ENCODE measurements at places on chromosomes 4 and X.

- no peak for DNase-seq
Observed at GRCh38 chrX:48800574-48801279, 1.1 kb upstream of the HDAC6 start.

GRCh38 chr4:78357122-78357521 lies 194.4 kb upstream of the ANXA3 start:
- DNase-seq: no peak

- DNase-seq: no peak
Observed at GRCh38 chr4:53646795-53647194, 55.5 kb upstream of the LNX1 start.

- DNase-seq: no peak
Observed at GRCh38 chr4:130812117-130812765, 1716.3 kb downstream of the C4orf33 start.

DNA sequence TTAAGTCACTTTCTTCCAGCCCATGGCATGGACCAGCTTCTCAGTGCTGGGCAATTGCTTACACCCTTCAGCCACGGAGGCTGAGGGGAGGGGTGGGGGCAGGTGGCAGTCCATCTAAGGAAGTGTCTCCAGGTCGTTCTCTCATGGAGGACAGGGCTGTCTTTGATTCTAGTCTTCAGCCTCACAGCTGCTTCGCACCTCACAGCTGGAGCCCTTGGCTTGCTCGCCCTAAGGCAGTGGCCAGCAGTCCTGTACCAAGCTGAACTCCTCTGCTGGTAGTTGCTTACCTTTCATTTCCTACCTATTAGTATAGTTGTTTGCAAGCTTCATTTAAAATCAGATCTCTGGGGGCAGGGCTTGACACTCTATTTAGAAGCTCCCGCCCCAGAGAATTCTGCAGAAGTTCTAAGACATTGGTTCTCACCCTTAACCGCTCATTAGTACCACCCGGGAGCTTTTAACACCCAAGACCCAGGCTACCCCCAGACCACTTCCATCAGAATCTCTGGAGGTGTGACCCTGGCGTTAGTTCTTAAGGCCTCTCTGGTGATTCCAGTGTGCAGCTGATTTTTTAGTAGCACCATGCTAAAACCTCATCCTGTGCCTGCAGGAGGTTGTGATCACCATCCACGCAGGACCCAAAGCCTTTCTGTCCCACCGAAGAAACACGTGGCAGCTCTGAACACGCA lies 386.8 kb downstream of the UNC5C start:
- no peak for DNase-seq

DNA sequence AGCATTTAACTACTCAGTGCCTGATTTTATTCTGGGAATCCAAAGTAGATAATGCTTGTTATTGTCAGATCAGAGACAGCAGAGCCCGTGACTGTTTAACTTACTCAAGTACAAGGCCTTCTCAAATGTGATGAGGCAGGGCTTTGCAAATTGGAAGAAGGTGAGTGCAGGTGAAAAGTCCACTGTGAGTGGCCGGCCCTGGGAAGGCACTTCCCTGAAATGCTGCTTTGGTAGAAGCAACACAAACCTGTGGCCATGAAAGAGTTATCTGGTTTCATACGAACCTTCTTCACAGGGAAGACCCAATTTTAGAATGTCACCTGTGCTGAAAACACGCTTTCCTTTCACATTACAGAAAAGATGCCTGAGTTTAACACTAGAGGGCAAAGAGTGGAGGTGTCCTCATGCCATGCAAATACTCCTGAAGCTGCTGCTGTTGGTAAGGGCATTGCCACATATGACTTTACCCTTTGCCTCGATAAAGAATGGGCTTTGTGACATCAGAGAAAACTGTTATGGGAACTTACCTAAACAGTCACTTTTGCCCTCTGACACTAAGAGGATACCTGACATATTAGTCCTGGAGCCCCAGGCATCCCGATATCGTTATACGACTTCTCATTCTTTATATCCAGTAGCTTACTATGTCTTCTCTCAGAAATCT lies 8.0 kb downstream of the PPARGC1A start:
- no peak for DNase-seq

DNA sequence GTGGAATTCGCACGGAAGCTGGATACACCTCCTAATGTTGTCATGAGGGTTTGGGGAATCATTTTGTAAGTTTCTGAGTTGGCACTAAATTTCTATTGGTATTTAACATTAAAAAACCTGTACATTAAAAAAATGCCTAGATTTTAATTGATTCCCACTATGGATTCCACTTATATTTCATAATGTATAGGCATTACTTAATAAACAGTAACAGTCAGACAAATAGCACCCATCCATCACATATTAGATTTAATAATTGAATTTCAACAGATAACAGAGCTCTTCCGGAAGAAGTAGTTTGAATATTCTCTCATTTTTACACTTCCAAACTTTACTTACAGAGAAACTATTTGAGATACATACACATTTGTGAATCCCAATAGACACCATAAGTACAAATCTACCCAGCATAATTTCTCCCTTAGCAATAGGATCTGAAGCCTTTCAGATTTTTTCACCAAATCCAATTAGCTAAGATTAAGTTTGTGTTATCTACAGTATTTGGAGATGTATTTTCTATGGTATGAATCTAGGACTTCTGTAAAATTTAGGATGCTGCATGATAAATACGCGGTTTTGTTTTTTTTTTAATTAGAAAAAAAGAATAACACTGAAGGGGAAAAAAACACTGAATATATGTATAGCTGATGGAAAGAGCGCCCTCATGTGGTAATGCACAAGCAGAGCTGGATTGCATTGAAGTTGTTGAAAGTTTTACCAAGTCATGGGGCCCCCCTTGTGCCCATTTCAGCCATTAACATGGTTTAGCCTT lies 12.2 kb upstream of the ODAM start:
- DNase-seq: peak; percentile 14

- DNase-seq: peak; percentile 76
Observed at GRCh38 chr4:153643406-153644383, 40.4 kb upstream of the TLR2 start.

DNA sequence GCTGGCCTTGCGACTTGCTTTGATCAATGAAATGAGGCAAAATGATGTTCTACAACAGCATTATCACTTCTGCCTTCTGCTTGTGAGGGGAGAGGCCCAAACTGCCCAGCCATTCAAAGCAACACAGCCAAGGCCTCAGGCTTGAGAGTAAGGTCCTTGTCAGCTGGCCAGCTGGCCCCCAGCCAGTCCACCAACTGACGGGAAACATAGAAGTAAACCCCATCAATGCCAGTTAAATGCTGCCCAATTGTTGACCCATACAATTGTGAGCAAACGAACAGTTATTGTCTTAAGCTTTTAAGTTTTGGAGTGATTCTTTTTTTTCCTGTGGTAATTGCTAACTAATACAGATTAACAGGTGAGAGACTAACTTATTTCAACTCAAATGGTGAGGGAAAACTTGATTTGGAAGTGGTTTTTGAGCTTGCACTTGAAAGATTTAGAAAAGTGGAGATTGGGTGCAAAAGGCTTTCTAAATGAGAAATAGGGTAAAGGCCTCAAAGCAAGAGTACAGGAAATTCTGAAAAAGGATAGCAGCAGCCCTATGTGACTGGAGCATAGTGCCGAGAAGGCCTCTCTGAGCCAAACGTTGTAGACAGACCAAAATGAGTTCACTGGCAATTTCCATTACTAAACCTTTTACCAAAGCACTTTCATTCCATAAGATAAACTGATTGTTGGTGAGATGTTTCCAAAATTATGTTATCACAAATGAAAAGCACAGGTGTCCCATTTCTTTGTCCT lies 66.9 kb downstream of the ARHGEF38 start:
- no peak for DNase-seq
